ENCODE measurements at places on chromosomes 11 and 22.
A peak's percentile ranks its signal among the peaks of the same experiment; 100 is the strongest.

DNA sequence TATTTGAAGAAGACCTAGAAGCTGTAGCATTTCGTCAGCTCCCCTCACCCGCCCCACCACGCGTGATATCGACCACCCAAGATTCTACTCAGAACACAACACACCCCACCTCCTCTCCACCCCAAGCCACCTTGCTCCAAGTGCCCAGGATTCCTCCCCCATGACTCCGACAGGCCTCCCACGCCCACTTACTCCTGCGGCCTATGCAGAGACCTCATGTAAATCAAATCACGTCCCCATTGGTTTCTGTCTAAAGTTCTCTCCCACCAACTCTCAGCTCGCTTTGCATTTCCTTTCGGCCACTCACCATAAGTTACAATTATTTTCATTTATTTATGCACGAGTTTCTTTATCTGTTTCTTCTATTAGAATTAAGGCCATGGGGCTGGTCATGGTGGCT lies 11.0 kb downstream of the TMEM151A start:
- no peak for DNase-seq

DNA sequence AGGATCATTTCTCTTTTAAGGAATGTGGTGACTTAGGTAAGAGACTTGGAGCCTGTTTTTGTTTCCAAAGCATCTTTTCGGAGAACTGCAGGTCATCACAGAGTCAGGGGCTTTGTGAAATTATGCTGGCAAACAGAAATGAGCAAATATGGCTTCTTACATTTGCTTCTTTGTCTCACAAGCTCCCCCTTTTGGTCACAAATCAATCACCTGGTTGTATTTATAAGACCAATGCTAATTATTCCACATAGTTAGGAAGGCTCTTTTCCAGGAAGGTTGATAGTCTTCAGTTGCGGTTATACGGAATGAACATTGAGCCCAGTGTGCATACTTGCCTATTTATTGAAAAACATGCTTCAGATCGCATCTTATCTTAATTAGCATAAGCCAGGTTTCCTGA lies 34.6 kb upstream of the CEP126 start:
- DNase-seq = no peak

DNA sequence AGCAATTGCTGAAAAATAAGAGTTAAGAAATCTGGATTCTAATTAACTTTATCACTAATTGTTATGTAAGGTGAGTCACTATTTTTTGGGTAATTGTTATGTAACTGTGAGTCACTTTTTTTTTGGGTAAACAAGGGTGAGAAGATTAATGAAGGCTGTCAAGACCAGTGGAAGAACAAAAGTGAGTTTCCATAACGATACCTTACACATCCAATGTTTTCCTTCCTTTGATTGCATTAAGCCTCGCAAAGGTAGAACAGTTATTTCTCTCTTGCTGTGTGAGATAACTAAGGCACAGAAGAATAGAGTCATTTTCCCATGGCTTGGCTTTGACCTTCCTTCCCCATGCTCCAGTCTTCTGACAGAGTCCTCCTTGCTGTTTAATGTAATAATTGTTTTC lies 374.7 kb downstream of the DDX10 start:
- no peak for DNase-seq

- DNase-seq = no peak
Observed at GRCh38 chr11:77287615-77288273, 13.7 kb downstream of the GDPD4 start.

DNA sequence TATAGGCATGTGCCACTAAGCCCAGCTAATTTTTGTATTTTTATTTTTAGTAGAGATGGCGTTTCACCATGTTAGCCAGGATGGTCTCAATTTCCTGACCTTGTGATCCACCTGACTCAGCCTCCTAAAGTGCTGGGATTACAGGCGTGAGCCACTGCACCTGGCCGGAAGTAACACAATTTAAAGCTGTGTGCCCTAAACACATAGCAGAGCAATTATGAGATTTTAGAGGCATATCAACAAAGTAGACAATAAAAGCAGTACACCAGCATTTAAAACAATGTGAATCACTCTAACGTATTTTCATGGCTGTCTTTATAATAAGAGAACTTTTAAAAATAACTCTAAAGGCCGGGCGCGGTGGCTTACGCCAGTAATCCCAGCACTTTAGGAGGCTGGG lies 42.4 kb downstream of the PRR14L start:
- no peak for DNase-seq

DNA sequence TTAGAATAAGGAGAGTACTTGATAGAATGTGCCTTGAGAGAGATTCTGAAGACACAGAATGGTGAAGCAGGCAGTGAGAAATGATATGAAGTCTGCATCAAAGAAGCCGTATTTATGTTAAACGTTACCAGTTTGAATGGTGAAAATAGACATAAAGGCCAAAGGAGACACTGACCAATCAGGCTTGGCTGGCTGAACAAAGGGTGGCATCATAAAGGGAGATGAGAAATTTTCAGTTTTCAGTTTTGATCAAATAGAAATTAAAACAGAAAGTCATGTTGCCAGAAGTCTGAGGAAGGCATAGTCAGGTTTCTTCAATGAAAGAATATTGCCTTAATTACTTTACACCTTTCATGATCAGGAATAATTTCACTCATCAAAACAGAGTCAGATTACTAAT lies 6.6 kb downstream of the OR51F1 start:
- no peak for DNase-seq

DNA sequence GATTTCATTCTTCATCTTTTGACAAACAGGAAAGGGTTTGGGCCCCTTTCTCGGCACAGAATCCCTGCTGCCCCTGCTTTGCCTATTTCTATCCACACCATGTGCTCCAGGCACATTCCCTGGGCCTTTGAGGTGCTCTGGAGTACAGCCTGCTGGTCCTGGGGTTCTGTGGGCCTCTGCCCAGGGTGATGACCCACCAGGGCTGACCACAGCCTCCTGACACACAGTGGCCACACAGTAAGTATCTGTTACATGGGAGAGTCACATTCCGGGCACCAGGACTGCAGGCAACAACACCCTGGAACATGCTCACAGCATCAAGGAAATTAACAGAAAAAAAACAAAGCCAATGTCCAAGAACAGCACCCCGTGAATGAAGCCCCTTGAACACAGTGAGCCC lies 39.1 kb downstream of the SCUBE2 start:
- DNase-seq = no peak

GRCh38 chr11:15780837-15781236 lies 575.5 kb downstream of the SOX6 start:
- no peak for DNase-seq

- no peak for DNase-seq
Observed at GRCh38 chr11:101759771-101760450, 154.9 kb upstream of the CEP126 start.

- DNase-seq = no peak
Observed at GRCh38 chr22:35479985-35480550, 60.6 kb upstream of the RASD2 start.

GRCh38 chr22:20582520-20583361 lies 75.3 kb downstream of the MED15 start:
- DNase-seq = no peak

GRCh38 chr22:19066531-19067271 lies 55.5 kb downstream of the DGCR2 start:
- DNase-seq = no peak

- DNase-seq = no peak
Observed at GRCh38 chr11:7220636-7221035, 31.1 kb upstream of the SYT9 start.

DNA sequence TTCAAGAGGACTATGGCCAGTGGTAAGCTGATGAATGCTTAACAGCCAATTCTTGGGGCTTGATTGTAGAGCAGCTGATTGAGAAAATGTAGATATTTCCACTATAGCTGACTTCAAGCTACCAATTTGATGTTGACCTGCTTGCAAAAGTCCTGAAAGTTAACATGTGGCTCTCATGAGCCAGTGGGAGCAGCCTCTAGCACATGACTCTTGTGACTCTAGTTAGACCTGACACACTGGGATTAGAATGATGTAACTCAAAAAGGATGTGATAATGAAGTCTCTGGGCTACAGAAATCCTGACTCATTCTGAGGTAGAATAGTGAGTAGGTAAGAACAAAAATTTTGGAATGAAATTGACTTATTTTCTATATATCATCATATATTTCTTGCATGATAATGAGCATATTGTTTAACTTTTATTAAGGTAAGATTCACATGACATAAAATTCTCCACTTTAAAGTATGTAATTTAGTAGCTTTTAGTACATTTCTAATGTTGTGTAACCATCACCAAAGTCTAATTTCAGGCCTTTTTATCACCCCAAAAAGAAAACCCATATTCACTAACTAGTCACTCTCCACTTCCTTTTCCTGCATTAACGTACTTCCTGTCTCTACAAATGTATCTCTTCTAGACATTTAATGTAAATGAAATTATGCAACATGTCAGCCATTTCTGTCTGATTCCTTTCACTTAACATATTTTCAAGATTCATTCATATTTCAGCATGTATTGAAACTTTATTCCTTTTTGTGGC lies 16.1 kb upstream of the OR52H1 start:
- no peak for DNase-seq

GRCh38 chr11:134357545-134357839 lies 25.7 kb downstream of the GLB1L2 start:
- DNase-seq = no peak

DNA sequence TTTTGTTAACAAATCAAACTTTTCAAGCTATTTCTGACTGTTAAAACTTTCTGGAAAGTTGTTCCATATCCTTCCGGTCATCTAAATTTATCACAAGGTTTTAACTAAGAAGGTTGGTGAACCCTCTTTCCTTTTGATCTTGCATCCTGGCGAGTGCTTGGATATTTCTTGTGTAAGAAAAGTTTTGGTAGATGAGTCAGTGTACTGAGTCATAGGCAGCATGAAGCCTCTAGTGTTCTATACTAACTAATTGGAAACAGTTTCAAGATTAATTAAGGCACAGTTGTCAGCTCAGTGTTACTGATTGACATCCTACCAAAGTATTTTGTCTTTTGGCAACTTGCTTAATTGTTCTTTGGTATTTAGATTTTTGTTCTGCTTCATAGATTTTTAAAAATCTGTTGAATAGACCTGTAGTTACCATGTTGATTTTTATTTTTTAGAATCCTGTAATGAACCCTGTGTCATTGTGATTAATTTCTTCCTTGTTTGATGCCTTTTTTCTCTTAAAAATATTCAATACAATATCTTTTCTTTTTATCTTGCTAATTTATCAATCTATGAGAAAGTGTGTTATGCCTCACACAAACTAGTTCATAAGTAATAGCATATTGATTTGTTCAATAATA lies 38.0 kb downstream of the METTL15 start:
- DNase-seq = no peak

GRCh38 chr11:19013181-19013857 lies 47.2 kb downstream of the MRGPRX2 start:
- no peak for DNase-seq

- peak; percentile 78 for DNase-seq
Observed at GRCh38 chr11:133947321-133947756, 9.4 kb downstream of the IGSF9B start.

- DNase-seq = no peak
Observed at GRCh38 chr22:22687638-22688500, 43.5 kb downstream of the GGTLC2 start.

GRCh38 chr11:28346209-28346608 lies 238.0 kb downstream of the METTL15 start:
- DNase-seq = no peak

DNA sequence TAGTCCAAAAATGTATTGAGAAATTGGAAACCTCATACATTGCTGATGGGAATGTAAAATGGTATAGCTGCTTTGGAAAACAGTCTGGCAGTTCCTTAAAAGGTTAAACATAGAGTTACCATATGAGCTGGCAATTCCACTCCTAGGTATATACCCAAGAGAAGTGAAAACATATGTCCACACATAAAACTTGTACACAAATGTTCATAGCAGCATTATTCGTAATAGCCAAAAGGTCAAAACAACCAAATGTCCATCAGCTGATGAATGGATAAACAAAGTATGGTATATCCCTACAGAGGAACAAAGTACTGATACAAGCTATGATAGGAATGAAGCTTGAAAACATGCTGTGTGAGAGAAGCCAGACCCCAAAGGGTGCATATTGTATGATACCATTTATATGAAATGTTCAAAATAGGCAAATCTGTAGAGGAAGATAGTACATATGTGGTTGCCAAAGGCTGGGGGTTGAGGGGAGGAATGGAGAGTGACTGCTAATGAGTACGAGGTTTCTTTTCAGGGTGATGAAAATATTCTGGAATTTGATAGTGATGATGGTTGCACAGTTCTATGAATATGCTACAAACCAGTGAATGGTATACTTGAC lies 85.8 kb downstream of the ZBTB16 start:
- no peak for DNase-seq

DNA sequence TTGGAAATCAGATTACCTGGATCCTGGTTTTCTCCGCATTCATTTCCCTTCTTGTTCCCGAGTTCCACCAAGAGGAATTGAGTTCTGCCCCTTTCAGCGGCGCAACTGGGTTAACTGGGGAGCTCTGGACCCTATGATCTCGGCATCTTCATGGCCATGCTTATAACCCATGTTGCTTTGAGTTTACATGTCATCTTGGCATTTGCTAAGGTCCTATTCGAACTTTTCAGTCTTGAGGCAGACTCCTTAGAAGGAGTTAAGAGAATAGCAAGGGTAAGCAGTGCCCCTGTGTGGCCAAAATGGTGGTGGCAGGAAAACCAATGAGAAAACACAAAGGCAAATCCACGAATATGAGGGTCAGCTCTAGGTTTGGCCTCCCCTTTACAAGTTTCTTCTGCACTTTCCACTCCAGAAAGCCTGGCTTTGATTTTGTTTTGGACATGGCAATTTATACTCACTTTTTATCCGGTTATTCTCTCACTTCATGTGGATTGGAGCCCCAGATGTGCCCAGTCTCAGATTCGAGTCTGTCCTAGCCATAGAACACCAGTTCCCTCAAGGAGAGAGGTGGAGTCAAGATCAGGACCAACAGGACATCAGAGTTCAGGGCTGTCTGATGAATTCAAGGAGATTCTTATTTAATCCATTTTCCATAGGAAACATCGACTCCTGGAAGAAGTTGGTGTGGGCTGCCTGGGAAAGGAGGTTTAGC lies 55.3 kb upstream of the FBXO3 start:
- DNase-seq = peak; percentile 44

DNA sequence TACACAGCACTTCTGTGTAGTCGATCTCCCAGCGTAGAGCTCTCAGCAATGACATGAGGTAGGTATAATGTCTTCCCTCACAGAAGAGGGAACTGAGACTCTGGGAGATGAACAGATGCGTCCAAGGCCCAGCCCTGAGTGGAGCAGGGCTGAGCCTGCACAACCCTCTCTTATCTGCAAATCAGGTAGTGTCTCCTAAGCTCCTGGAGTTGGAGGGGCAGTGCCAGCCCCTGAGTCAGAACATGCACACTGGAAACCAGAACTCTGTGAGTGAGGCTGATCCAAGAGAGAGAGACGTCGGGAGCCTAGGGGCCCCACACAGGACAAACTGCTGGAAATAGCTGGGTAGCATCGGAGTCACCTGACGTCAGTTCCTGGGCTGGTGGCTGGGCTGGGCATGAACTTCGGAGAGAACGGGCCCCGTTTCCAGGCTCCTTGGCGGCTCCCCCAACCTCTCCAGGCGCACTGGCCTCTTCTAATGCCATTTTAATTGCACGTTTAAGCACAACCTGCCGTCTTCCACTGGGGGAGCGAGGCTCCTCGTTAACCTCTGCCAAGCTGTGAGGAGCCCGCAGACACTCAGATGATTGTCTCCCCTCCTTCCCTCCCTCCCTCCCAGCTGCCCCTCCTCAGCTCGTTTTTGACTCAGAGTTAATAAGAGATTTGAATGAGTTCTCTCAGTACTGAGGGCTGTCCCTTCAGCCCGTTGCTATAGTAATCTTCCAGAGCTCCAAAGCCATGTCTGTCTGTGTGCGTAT lies 191.2 kb upstream of the TBCEL start:
- no peak for DNase-seq
